Hypothalamus (tissue), 51 donors: ENCODE measurements at places on chromosomes 13 and 19.

DNA sequence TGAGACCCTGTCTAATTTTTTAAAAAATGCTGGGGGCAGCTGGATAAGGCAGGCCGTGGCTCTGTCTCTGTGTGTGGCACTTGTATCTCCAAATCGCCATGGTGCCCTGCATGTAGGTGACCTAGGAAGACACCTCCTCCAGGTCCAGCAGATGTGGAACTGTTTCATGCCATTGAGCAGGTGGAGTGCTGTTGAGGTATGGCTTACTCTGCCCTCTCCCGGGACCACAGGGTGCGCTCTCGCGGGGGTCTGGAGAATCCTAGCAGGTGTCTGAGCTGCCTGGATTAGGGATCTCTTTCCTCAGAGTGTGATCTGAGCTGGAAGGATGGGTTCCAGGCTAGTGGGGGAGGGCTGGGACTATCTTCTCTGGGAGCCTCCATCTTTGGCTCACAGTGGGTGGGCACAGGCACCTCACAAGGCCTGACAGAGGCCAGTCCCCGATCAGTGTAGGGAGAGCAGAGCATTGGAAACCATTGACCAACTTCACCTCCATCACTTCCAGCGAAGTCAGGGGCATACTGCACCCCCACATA, 67.7 kb upstream of the TM9SF2 start:
- no peak for DNase-seq

- no peak for DNase-seq
These were observed 54.4 kb downstream of the FAM124A start for GRCh38 chr13:51276636-51277035.

GRCh38 chr13:35473206-35473775, 3.2 kb downstream of the MAB21L1 start:
- no peak for DNase-seq

GRCh38 chr19:48879025-48879637, 6.9 kb downstream of the PPP1R15A start:
- no peak for DNase-seq

DNA sequence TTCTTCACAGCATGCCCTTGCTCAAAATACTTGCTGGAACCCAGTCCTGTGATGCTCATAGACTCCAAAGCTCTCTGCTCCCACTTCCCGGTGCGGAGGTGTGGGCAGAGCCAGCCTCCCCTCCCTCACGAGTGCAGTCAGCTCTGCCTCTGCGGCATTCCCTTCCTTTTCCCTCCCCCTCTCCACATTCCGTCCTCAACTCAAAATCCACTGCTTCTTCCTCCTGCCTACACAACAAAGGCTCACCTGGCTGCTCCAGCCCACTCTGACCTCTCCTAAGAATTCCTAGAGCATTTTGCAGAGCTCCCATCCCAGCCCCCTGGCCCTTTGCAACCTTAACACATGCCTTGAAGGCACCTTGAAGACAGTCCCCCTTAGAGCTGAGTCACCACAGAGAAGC, 527.9 kb downstream of the MYO16 start:
- DNase-seq = no peak

- DNase-seq = no peak
These were observed 132.2 kb downstream of the OXGR1 start for GRCh38 chr13:96862093-96862492.

DNA sequence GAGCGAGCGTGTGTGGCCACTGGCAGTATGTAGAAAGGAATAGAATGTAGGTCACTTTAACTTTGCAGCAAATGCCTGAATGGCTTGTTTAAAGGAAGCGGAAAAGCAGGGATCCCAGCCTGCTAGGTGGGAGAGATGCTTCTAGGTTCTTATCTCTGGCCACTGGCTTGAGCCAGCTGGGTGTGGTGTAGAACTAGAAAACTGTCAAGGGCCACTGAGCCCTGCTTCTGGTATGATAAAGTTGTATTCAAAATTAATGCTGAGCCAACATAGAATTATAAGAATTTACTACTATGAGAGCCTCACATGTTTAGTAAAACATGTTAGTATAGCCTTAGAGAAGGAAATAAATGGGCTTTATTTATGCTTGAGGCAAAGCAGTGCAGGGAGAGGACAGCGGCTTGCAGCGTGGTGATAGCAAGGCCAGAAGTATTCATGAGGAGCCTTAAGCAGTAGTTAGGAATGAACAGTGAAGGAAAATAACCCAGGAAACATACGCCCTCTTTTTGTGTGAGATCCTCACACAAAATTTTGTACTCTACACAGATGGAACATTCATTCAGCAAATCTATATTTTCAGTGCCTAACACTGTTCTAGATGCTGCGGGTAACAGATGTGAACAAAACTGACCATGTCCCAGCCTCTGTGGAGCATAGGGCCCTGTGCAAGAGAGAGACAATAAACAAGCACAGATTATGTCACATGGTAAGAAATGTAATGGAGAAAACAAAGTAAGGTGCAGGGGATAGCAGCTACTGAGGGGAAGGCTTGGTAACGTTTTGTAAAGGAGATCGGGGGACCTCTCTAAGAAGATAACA, 863.2 kb downstream of the DIAPH3 start:
- DNase-seq = no peak

- no peak for DNase-seq
These were observed 16.1 kb downstream of the TMEM38A start for GRCh38 chr19:16677055-16677454.

- DNase-seq = no peak
These were observed 13.1 kb downstream of the NAXD start for GRCh38 chr13:110628477-110628793.
